ENCODE measurements at places on chromosomes 1 and 21.

DNA sequence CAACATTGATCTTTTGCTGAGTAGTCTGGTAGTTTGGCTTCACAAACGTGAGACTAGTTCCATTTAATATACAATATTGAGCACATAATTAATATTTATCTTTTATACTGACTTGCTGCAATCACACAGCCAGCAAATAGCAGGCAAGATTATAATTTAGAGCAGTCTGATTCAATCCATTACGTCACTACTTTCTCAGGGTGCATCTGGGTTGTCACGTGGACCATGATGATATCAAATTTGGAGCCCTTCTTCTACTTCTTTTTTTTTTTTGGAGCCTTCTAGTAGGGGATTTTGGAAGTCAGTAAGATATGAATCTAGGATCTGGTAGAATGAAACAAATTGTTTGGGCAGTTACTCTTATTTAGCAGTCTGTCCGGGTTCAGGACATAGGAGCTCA, 100.6 kb upstream of the SLC5A9 start:
- DNase-seq, result no peak

DNA sequence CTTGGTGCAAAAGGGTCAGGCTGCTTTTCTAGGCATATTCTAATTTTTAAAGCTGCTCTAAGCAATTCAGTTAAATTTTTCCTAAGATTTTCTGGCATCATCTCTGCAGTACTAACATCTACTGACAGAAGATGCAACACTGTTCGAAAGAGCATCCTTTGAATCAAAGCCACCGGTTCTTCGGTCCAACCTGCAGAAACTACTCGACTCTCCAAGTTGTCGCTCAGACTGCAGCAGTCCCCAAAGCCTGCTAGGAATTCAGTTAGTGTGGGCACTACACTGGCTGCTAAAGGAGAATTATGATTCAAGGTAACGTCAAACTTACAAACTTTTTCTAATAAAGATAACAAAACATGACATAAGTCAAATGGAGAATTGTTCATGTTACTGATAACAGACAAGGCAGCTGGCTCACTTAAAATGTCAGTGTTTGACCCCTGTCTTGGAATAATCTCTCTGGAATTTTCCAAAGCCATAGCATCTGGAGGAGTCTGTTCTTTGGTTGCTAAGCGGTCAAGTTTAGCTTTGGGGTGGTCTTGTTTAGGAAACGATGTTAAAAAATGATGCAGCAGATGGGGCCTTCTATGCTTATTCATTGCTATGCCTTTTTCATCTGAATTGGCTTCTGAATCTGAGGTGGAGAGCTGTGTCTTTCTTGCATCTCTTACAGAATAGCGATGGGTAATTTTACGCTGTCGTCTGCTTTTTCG, 56.9 kb downstream of the LYST start:
- no peak for DNase-seq

GRCh38 chr1:111354584-111354983, 63.9 kb downstream of the CHIA start:
- no peak for DNase-seq

DNA sequence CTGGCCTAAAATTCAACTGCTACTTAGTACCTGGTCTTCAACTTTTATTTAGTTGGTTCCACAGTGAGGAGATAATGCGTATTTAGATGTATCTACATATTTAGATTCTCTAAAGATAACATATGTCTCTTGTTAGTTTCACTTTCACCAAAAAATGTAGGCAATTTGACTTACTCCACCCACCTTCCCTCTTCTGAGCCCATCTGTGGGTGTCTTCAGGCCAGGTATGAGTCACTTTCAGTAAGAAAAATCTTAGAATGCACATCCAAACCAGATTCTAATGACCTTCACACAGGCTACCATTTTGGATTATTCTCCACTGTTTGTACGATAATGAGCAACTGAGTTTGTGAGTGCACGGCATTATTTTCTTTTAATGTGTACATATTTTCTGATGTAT, 501.7 kb downstream of the NEGR1 start:
- DNase-seq, result no peak

DNA sequence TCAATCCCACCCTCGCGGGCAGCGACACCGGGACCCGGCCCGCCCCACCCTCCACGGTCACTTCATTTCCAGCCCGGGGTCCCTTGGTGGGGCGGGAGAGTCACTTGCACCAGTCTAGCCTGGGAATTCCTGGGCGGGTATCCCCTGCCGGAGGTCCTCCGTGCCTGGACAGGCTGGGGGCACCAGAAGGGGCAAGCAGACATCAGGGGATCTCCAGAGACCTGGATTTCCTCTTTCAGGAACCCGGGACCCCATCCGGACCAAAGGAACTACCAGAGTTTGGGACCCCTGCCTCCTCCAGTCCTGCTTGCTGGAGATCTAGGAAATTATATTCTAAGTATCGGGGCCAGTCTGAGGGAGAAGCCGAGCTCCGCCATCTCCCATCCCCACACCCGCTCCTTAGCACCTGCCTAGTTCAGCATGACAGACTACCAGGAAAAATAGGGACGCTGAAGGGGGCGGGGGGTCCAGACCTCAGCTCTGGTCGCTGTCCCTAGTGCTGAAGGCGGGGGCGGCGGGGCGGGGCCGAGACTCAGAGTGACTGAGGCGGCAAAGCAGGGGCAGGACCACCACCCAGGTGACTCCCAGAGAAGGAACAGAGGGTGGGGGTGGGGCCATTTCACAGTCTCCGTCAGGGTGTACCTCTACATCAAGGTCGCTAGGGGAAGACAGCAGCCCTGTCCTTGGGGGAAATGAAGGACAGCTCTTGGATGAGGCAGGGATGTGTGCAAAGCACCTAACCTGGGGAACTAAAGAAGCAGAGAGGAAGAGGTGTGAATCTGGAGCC, 832 bp downstream of the HCN3 start:
- DNase-seq, result peak; percentile 72

DNA sequence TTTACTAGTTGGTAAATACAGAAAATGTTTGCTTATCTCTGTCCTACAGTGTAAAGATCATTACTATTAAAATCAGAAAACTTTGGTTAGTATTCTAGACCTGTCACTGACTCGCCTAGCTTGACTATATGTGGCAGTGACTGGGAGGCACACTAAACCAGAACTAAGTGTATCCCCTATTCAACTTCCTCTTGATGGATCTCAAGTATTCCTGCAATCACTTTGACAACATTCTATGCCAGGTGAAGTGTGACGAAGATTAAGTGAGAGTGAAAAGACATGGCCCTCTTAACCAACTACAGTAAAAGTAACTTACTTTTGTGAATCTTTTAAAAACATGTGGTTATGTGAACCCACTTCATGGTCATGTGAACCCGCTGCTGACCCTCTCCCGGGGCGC, 223.0 kb upstream of the ADAMTS5 start:
- DNase-seq, result no peak

DNA sequence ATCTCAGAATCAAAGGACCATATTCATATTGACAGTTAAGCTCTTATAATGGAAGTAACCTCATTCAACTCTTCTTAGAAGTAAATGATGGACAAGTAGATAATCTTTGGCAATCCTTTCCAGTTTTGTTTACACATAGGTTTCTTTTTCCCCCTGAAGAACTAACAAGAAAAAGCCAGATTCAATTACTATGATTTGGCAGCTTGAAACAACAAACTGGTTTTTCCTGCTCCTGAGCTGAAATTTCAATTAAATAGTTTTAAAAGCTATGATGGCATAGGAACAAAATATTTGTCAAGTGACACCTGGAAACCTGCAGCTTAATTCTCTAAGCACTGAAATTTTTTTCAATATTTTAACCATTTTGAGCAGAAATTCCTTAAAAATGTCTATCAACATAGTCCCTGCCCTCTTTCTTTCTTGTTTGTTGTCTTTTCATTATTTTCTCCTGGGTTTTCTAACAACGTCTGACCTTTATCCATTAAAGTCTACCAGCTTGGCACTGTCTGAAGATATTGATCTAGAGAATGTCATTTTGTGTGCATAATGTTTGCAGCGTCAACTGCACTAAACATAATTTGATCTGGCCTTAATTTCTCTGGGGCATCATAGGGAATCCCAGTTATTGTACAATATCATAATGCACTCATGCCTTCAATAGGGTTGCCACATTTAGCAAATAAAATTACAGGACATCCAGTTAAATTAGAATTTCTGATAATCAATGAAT, 4.0 kb upstream of the SLC35A3 start:
- DNase-seq, result no peak

- no peak for DNase-seq
Measured at GRCh38 chr1:19938472-19938871, 15.1 kb upstream of the PLA2G2E start.

- DNase-seq, result no peak
Measured at GRCh38 chr1:4428711-4429110, 225.7 kb upstream of the AJAP1 start.

DNA sequence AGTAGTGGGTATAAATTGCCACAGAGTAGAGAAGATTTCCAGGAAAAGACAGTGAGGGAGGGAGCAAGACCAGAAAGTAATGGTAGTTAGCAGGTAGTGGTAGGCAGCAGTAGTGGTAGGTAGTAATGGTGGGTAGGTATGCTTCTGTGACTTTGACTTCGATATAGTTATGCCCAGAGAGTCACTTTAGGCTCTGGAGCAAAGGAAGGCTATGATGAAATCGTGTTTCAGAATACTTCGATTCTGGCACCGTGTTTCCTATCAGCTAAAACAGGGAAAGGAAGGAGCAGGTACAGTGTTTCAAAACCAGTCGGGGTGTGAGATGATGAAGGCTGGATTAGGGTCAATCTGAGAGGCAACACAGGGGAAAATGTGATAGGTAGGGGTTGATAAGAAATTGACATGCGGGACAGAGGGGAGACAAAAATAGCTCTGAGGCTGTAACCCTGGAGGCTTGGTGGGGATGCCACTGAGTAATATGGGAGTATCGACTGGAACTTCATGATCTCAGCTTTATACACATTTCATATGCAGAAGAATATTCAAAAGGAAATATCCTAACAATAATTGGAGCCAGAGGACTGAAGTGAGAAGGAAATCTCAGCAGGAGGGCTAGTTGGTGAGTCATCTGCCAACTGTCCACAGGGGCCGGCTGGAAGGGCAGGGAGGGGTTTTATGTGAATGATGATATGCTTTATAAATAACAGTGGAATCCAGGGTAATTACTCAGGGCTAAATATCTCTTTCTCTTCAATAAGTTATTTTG, 25.2 kb upstream of the TRIM45 start:
- no peak for DNase-seq

DNA sequence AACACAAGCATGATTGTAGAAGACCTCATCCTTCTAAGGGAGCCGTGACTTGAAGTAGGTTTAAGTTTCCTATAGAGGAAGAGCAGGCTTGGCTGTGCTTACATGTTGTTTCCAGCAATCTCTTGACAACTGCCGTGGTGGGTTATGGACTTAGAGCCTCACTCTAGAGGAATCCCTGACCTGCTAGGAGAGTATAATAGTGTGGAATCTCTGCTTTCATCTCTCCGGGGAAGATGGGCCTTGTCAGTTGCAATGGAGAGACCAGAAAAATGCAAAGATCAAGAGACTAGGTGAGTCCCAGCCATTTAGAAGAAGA, 137.6 kb downstream of the MIS18A start:
- no peak for DNase-seq

Measured in stimulated activated CD4-positive, alpha-beta T cell treated with anti-CD3 and anti-CD28 coated beads, Interleukin-12 subunit alpha, Interleukin-12 subunit beta, amount 100 ng/mL, for 4 hours (primary cell).